ENCODE measurements at places on chromosomes 3 and 15.
A peak's percentile ranks its signal among the peaks of the same experiment; 100 is the strongest.

- peak; percentile 50 for DNase-seq
Measured at GRCh38 chr3:69499899-69500421, 114.1 kb upstream of the FRMD4B start.

DNA sequence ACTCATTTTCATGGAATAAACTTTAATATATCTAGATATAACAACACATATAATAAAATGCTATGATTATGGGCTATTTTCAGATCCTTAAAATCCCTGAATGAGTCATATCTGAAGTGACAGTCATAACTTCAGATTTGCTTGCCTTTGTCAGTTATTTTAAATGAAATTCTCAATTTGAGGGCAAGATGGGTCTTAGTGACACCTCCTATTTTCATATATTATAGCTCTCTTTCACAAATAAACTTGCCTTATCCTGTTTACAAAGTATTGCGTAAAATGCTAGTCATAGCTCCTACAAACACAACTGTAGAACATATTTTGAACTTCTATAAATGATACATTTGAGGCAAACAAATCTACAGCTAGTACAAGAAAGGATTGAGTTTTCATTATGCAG is 6.2 kb upstream of the THRB start:
- DNase-seq, result no peak

DNA sequence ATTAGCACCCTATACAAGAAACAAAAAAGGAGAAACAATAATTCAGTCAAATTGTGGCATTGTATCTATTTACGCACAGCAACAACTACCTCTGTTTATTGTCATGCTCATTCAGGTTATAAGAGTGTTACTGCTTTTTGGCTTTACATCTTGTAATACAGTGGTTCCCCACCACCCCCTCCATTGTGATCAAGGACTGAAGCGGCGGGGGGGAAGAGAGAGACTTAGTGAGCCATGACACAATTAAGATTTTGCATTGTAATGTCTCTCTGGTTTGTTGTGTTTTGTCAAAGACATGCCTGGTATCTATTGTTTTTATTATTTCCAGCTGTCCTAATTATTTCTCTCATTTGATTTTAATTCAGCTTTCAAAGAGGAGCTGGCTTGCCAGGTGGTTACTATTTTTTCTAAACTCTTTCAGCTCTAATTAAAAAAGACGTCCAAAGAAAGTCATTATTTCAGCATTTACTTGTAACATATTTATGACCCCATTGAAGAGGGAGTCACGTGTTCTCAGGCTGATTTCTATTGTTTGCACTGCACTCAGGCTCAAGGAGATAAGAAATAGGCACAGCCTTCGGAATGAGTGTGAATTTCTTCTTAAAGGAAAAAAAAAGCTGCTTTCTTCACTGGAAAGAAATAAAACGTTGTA is 234.4 kb upstream of the TBL1XR1 start:
- no peak for DNase-seq

GRCh38 chr3:19455546-19455945 is 307.2 kb downstream of the KCNH8 start:
- DNase-seq, result no peak

DNA sequence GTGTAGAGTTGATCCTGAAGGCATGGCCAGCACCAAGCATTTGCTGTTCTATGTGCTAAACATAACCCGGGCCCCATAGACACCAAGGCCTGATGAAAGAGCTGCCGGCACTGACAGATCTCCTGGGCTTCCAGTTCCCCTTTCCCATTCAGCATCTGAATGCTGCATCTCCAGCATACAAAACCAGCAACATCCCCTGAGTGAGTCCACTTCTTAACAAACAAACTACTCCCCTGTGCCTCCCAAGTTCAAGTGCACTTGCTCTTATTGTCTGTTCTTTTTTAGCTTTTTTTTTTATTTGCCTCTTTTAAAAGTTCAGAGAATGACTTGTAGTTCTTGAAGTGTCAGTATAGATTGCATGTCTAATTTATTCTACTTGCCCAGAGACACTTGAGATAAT is 156.0 kb downstream of the EDEM1 start:
- peak; percentile 14 for DNase-seq
